ENCODE measurements at places on chromosomes 3 and 15.
A peak's percentile ranks its signal among the peaks of the same experiment; 100 is the strongest.

GRCh38 chr3:31768479-31769125 is 212.5 kb downstream of the OSBPL10 start:
- DNase-seq = peak; percentile 51

- DNase-seq = no peak
Measured at GRCh38 chr3:98612996-98613517, 19.6 kb upstream of the CPOX start.

DNA sequence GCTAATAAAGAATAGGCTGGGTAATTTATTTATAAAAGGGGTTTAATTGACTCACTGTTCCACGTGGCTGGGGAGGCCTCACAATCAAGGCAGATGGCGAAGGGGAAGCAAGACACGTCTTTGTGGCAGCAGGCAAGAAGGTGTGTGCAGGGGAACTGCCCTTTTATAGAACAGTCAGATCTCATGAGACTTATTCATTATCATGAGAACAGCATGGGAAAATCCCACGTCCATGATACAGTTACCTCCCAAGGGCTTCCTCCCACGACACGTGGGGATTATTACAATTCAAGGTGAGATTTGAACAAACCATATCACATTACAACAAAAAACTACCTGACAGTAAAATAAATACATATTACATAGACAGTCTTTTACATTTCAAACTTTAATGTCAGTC is 414.9 kb downstream of the NAALADL2 start:
- no peak for DNase-seq

DNA sequence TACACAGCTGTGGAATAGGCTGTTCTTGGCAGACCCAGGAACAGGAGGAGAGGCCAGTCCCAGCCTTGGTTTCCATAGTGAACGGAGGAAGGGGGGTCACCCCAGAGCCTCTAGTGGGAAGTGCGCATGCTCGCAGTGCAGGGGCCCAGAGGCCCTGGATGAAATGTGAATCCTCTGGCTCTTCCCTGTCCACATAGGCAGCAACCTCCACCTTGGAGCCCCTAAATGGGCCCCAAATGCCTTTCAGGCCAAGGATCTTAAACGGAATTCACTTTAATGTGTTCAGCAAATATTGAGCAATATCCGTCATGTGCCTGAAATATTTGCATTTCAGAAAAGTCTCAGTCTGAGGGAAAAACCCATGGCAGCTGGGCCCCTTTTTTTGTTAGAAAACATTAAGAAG is 3.3 kb upstream of the NDN start:
- peak; percentile 54 for DNase-seq

DNA sequence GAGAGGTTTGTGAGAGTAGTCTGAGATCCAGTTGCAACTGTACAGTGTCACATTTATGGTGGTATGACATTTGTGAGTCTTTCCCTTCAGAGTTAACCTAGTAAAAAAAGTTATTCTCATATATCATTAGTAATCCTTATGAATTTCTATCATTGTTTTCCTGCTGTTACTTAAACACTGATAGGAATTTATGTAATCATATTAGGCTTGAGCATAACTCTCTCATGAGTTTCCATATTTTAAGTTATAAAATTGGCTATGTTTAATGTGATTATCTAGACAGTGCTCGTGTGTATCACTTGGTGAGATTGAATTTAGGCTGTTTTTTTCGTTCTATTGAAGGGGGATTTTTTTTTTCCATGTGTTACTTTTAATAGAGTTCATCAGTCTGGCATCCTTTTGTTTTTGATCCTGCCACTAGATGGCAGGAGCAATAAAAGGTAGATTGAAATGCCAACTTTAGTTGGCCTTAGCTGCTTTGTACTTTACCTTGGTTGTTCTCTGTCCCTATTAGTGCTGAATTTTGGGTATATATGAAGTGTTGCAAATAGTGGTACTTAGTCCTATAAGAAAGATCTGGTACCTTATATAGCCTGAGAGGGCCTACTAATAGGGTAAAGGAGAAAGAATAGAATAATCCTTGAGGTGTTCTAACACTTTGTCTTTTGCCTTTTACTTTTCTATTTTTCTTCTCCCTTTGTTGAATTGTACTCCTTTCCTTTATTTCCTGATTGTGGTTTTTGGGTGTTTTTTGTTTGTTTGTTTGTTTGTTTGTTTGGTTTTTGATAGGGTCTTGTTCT is 17.9 kb downstream of the STT3B start:
- DNase-seq = no peak

- no peak for DNase-seq
Measured at GRCh38 chr3:11627612-11628011, 16.1 kb downstream of the VGLL4 start.

DNA sequence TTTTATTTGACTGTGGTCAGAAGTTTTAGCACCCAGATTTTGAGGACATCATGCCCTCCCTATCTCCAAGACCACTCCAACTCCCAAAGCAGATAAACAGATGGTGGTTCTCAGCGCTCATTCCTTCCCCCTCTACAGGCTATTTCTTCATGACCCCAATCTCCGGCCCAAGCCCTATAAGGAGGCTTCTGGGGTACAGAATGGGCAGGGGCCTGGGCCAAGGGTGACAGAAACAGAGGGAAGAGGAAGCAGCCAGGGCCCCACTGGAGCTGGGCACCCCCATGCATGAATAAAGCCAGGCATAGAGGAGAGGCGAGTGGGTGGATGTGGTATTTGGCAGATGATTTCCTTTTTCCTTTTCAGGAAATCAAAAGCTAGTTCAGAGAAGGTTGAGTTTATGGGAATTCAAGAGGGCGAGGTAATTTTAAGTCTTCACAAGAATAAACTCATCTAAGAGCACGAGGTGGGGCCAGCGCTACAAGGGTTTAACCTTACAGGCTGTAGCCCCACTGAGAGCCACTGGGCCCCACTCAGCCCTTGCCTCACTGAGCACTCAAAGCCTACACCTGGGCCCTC is 104.8 kb upstream of the HERC1 start:
- no peak for DNase-seq
